ENCODE measurements at places on chromosomes 13 and 19.
A peak's percentile ranks its signal among the peaks of the same experiment; 100 is the strongest.

DNA sequence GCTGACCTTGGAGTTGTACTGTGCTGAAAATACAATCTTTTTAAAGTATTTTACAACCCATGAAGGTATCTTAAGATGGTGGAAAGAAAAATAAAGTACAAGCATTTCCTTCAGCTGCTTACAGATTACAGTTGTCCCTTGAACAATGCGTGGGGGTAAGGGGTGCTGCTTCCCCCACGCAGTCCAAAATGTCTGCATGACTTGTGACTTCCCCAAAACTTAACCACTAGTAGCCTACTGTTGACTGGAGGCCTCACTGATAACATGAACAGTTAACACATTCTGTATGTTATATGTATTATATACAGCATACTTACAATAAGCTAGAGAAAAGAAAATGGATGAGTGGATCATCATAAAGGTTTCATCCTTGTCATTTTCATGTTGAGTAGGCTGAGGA lies 45.3 kb upstream of the ZNF599 start:
- no peak for DNase-seq

DNA sequence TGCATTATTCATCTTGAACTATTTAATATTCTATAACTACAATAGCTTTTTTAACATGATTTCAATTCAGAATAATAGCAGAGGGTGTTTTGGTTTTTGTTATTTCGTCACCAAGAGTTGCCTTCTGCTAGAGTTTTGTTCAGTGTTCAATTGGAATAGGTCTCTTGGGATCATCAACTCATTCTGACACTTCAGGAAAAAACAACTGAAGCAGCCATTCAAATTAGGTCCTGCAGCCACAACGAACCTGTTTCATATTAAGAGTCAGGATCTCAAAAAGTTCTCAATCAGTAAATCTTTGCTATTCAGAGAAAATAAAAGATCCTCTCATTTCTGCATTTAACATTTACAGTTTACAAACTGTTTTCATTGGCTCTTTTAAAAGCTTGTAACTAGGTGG lies 2.4 kb upstream of the CHAMP1 start:
- DNase-seq, result peak; percentile 66

DNA sequence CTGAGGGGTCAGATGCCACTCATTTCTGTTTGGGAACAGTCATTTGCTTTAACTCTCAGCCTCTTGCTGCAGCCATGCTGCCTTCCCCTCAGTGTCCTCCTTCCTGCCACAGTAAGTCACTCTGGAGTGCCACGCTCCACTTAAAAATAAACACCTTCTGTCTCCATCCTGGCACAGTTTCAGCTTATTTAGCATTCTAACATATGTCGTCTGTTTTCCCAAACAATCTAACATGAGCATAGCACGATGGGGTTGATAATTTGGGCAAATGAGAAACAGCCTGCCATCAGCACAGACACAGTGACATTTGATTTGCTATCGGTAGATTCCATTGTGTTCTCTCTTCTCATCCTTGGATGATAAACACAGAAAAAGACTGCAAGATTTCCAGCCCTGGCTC lies 768.6 kb downstream of the UQCRFS1 start:
- DNase-seq, result no peak

- DNase-seq, result no peak
These were observed 73.6 kb downstream of the SIPA1L3 start for GRCh38 chr19:37980419-37981170.

GRCh38 chr19:30449078-30449590 lies 77.0 kb downstream of the ZNF536 start:
- peak; percentile 34 for DNase-seq

- DNase-seq, result no peak
These were observed 27.4 kb downstream of the GRIK5 start for GRCh38 chr19:42042455-42043170.

DNA sequence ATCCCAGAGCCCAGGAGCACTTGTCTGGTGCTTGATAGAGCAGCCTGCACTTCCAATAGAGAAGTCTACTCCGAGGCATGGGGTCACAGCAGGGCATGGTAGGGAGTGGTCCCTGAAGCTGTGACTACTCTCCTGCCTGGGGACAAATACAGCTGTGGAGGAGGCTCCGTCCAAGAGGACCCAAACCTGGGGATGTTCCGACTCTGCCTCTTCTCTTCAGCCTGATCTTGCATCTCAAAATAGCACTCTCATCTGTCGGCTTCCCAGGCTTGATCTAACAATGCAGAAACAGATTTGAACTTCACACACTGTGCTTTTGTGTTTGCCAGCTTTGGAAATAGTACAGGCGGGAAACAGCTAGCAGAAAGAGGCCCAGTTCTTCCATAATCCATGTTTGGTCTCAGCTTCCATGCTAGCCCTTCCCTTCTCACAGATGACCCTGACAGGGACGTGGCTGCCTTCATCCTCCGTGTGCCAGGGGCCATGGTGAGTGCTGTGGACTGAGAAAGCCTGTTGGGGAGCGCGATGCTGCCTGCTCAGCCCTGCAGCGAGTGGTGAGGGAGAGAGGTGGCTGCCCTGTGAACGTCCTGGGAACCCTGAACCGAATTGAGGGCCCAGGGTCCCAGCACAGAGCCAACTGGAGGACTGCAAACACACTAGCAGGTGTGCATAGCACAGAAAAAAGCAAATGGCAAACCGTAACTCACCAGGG lies 150.3 kb upstream of the GPR12 start:
- no peak for DNase-seq

- no peak for DNase-seq
These were observed 4.2 kb upstream of the PRODH2 start for GRCh38 chr19:35816846-35817245.

DNA sequence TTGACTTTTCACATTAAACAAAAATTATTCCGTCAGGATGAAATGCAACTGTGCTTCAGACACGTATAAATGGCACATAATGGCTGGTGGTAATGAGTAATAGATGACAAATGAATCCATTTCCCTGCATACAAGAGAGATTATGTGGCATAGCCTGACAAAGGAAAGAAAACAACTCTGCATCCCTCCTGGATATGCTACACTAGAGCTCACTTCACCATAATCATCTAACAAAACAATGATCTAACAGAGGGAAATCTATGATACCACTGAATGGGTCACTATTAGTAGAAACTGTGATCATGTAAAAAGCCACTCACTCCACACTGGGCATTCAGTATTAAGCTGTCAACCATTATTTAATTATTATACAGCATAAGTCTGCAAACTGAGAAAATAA lies 1498.4 kb downstream of the EFNB2 start:
- no peak for DNase-seq

- peak; percentile 34 for DNase-seq
These were observed 11.3 kb upstream of the ZBTB7A start for GRCh38 chr19:4077800-4078684.

DNA sequence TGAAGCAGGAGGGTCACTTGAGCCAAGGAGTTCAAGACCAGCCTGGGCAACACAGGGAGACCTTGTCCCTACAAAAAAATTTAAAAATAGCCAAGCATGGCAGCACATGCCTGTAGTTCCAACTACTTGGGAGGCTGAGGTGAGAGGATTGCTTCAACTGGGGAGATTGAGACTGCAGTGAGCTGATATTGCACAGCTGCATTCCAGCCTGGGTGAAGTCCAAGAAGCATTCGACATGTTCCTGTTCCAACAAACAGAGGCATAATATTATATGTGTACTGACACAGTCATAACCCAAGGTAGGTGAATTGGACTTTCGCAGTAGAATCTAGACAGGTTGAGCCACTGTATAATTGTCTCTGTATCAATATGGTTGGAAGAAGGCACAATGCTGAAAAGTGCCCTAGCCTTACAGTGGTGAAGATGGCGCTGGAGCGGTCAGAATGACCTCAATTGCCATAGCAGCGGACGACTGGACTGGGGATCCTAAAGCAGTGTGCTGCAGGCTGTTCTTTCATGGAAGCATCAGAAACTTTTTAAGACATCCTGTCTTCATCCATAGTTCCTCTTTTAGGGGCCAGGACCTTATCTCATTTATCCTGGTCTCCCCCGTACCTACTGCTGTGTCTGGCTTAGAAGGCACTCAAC lies 112.0 kb upstream of the CLDN10 start:
- DNase-seq, result no peak

GRCh38 chr13:43544631-43545030 lies 242.1 kb downstream of the ENOX1 start:
- no peak for DNase-seq

DNA sequence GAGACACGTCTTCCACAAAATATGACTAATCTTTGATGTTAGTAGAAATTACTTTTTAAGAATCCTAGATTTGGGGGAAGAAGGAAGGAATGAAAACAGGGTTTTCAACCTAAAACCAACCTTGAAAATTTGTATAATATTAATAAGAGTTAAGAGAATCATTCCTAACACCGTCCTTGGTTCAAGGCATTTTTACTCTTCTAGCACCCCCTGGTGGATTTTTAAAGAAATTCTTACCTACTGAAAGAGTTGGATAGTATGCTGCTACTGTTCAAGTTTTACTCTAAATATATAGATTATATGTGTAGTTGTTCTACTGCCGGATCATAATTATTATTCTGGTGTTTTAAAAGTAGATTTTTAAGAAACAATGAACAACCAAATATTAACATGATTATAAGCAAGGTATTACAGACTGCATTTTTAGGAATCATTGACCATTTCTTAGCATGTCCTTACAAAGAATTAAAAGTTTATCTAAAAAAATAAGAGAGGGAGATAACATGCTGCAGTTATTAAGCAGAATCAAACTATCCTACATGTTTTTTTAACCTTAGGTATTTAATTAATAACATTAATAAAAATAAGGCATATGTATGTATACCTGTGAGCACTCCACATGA lies 7.4 kb upstream of the SLITRK6 start:
- peak; percentile 37 for DNase-seq

Measured in AG10803 (cell line).